ENCODE measurements at places on chromosomes 1 and 21.

- DNase-seq, result no peak
These were observed 19.7 kb upstream of the ZBTB40 start for GRCh38 chr1:22431965-22432364.

- no peak for DNase-seq
These were observed 30.5 kb downstream of the CACNA1E start for GRCh38 chr1:181513786-181514297.

DNA sequence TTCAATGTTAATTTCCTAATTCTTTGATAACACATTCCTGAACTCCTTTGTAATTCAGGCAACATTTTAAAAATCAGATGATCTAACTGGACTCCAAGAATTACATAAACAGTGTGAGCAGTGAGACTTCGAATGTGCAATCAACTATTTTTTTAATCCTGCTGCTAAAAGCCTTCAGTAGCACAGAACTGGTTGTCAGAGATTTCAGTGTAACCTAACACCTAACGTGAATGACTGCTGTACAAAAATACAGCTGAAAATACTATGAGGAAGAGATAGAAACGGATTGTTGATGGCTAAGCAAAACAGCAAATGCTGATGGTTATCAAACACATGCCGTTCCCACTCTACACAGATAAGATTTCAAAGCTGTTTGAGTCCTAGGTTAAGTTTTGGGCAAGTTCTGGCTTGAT is 46.1 kb downstream of the APP start:
- DNase-seq, result no peak

GRCh38 chr1:170749549-170749948 is 85.6 kb downstream of the PRRX1 start:
- DNase-seq, result no peak

GRCh38 chr1:115400891-115401290 is 62.8 kb upstream of the NGF start:
- DNase-seq, result no peak
